ENCODE measurements at places on chromosomes 11 and 22. TPM values are rescaled to one million over a fixed set of nuclear protein-coding genes. Genes with fewer than 3 reads are reported as not detected.

DNA sequence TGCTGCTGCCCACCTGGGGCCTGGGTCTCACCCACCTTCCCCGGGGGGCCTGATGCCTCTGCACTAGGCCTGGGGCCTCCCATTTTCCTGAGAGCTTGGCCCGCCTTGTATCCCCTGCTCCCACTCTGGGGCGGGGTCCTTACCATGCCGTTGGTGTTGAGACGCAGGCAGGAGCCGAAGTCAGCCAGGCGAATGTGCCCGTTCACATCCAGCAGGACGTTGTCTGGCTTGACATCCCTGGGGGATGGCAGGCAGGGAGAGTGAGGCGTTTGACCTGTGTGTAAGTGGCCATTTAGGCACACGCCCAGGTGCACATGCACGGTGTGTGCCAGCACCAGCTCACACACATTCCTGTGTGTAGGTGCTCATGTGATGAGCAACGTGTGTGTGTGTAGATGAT is 5.1 kb downstream of the CDC42BPG start:
- DNase-seq = no peak
- no peak overlapping the region for H3K4me3 ChIP-seq
- H3K27me3 ChIP-seq = no peaks in the 10 kb centered on the region

GRCh38 chr11:3610846-3611245 is 30.9 kb downstream of the ART5 start:
- no peak for DNase-seq
- no peaks in the 10 kb centered on the region for H3K4me1 ChIP-seq
- no peak overlapping the region for H3K27ac ChIP-seq
- no peaks in the 10 kb centered on the region for H3K36me3 ChIP-seq

EIF3L gene
- 217 TPM for total RNA-seq

KDM4E gene
- total RNA-seq = not detected
